ENCODE measurements at places on chromosomes 7 and 10.

GRCh38 chr7:124776153-124776552 lies 10.6 kb upstream of the GPR37 start:
- no peak for DNase-seq

- no peak for DNase-seq
Measured at GRCh38 chr10:124605001-124605370, 139.2 kb downstream of the FAM53B start.

DNA sequence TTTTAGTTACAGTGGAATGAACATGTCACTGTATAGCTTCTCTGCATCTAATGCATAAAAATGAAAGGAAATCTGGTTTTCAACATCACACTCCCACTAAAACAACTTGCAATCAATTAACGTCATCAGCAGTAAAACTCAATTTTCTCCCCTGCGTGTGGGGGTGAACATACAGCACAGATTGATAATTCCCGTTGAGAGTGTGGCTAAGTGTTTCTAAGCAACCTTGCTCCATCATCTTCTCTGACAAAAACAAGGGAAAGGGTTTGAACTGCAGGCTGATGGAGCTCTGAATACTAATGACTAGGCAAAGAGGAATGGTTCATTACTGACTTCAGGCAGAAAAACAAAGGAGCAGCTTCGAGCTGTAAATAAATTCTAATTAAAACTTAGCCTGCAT lies 238.3 kb downstream of the PARD3 start:
- no peak for DNase-seq

DNA sequence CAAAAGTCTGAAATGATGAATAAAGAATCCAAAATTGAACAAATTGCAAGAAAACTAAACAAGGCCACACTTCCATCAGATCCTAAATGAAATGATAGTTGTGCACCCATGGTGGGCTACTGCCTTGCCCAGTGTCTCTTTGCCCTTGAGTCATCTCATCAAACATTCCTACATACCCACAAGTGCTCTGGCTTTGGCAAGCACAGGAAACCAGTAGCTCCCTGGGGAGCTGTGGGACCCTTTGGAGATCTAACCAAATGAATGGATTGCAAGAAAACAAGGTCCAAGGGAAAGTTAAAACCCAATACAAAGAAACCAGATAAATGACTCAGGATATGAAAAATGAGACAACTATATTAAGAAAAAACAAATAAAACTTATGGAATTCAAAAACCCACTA lies 129.8 kb upstream of the TMEM229A start:
- no peak for DNase-seq

DNA sequence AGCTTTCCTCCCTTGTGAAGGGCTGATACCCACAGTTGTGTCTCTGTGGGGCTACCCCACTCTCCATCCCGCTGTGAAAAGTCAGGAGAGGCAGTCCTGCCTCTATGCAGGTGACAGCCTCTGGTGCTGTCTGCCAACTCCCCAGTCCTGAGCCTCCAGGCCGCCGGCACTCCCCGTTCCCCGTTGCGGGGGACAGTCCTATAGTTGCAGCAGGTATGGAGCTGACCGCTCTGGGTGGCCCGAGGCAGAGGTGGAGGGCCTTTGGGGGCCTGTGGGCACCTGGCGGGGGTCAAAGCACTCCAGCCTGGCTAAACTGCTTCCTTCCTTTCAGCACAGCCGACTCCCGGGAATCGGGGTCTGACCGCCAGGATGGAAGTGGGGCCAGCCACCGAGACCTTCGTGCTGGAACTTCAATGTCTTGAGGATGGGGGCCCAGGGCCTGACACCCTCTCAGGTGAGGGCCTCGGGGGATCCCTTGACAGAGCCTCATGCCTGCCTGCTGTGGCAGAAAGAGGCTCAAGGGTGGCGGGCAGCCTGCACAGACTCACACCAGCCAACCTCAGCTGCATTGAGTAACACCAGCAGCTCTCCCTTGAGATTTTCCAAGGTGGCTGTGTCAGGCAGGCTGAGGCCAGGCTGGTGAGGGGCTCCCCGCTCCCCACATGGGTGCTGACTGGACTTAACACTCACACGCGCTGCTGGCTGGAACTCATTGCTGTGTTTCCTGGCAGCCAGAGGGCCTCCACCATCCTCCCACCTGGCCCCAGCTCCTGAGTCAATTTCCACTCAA lies 1.6 kb downstream of the ZNF853 start:
- DNase-seq, result no peak

DNA sequence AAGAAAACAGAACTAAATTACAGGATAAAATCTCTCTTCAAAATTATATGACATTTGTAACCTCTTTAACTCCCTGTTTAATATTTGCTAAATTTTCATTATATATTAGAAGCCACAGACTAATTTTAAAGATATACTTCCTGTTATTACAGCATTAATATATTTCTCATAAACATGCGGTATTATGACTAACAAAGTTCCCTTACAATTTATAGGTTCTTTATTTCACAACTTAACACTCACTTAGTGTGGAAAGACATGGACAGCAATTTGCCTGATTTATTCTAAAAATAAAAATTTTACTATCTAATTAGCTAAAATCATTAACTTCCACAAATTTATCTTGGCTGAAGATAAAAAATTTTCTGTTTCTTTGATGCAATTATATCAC lies 29.0 kb downstream of the CTNNA3 start:
- DNase-seq, result no peak

DNA sequence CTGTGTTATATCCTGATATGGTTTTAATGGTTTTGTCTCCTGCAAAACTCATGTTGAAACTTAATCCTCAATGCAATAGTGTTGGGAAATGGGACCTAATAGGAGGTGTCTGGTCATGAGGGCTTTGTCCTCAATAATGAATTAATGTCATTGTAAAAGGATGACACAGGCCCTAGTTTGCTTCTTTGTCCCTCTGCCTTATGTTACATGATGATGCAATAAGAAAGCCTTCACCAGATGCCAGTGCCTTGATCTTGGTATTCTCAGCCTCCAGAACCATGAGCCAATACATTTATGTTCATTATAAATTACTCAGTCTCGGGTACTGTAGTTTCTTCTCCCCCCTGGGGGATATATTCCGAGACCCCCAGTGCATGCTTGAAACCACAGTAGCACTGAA lies 1247.4 kb upstream of the SORCS1 start:
- no peak for DNase-seq

DNA sequence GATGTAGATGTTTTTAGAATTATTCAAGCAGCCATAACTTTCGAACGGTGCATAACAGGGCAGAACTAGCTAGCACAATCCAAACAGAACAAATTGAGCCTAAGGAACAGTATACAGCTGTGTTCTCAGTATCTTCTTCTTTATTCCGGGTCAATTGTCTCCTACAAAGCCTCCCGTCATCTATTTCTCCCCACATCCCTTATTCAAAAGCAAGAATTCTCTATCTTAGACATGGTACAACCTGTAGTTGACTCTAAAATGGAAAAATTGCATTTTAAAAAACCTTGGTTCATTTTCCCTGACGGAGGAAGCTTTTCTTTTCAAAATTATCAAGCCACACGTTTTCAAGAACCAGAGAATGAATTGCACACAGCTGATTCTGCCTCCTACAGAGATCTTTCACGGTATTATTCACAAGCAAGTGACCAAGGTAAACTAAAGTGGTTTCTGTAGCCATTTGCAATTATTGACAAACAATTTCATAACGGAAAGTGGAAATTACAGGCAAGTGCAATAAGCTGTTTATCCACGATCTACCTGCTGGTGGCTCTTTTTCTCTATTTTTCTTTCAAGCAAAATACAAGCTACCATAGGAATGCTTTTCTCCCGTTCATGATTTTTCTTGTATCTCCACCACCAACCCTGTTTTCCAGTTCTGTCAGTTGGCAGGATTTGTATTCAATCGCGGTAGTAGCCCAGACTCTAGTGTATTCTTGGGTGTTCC lies 2.3 kb downstream of the GRM8 start:
- DNase-seq, result no peak

DNA sequence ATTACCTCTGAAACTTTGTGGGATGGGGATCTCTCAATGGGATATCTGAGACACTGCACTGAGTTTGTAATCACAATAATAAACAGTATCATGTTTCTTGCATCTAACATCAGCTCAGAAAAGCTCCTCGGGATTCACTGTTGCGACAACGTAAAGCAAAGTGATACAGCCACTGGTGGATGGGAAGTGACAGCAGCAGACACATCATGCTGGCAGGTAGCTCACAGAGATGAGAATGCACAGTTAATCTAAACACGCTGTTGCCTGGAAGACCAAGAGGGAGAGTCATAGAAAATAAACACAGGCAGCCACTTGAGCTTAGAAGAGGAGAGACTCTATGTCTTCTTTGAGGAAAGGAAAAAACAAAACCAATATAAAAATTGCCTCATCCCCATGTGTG lies 513.8 kb downstream of the MAGI2 start:
- DNase-seq, result no peak

GRCh38 chr7:141128931-141129330 lies 55.1 kb downstream of the TMEM178B start:
- no peak for DNase-seq

GRCh38 chr10:13867822-13868221 lies 281.1 kb downstream of the PRPF18 start:
- DNase-seq, result no peak

DNA sequence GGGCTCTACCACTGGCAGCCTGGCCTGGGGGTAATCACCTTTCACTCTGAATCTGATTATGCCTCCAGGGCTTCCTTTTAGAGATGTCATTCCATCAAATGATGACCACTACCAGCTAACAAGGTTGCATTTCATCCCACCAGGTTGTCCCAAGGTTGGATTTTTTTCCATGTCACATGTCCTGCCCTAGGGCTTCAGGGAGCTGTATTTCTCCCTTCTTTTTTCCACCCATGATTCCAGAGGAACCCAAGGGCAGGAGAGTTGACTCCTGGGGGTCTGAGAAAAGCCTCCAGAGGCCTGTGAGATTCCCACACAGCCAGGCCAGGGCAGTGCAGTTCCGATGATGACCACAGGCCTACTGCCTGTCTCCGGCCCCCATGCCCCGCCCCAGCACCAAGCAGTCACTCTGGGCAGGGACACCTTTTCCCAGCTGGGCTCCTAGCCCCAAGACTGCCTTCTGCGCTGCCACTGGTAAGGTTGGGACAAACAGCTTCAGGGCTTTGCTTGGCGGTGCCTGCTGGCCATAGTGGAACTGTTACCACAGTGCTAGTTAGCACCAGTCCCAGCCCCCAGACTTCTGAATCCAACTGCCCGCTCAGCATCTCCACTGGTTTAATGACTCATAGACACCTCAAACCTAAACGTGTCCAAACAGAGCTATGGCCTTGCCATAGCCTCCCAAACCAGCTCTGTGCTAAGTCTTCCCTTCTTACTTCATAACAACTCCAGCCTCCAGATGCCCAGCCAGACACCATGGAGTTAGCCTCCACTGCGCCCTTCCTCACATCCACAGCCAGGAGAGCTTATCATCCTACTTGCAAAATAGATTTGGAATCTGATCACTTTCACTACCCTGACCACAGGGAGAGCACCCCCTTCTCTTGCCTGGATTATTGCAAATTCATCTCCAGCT lies 133.7 kb downstream of the ARHGAP22 start:
- no peak for DNase-seq

All from activated T-cell treated with anti-CD3 and anti-CD28 coated beads for 48 hours (primary cell).